Right renal cortex interstitium (tissue), 3 donors: ENCODE measurements at places on chromosomes 13 and 19.

DNA sequence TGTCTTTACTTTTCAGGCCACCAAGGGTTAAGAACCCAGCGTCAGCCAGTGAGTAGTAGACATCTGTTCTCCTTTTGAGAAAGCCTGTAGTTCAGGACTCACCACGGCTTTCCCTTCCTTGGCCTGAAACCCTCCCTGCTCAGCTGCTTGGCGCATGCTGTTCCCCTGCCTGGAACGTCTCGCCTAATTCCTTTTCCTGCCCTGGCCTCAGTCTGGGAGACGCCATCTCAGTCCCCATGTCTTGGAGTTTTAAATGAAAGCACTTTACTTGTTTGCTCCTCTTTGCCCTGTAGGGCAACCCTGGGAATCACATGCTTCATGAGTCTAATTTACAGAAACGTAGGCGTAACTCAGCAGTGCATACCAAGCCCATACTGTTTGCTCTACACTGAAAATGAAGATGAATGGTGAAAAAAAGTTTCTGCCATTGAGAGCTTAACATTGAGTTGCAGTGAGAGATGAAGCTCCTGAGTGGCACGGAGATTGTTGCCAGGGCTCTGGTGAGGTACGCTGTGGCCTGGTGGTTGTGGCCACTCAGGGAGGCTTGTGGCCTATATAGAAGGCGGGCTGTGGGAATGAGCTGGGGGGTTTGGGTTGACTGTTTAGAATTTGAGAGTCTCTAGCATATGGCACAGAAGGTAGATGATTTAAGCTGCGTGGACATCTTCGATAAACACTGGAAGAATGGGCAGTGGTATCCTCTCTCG lies 52.8 kb downstream of the GATAD2A start:
- DNase-seq = no peak

DNA sequence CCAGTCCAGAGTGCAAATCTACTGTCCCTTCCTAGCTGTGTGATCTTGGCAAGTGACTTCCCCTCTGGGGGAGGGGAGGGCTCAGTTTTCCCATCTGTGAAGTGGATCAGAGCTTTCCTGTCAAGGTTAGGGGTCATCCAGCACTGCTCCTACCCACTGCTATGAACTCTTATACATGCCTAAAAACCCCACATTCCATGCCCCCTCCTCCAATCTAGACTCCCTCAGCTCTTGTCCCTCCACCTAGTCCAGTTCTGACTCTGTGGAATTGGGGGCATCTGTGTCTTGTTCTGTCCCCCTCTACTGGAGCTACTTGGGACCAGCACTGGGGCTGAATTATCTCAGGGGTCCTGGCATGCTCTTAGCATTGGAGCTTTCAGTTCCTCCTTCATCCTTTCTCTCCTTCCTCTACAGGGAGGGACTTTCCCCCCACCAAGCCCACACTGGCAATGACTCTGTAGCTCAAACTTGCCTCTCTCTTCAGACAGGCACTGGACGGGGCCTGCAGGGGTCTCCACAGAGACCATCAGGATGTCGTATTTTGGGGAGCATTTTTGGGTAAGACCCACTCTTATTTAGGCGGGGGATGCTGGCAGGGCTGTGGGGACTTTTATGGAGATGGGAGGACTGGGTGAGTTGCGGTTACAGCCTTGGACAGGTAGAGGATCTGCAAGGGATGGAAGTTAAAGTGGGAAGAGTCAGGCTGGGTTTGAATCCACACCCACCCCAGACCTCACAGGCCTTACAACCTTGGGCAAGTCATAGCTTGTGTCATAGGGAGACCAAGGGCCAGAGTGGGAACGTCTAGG lies 3.6 kb downstream of the FCHO1 start:
- no peak for DNase-seq

DNA sequence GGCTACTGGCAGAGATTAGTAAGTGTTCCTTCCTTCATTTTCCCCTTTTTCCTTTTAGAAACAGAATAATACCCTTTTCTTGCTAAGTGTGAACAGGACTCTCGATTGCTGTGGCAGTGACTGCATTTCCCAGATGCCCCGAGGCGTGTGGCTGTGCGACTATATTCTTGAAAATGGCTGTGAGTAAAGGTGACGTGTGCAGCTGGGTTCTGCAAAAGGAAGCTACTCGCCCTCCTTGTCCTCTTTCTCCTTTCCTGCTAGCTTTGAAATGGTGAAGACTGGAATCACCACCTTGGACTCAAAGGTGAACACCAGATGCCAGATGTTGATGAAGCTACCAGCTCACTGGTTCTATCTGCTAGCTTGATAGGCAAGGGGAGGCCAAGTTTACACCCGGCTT lies 121.4 kb downstream of the MIPEP start:
- no peak for DNase-seq

DNA sequence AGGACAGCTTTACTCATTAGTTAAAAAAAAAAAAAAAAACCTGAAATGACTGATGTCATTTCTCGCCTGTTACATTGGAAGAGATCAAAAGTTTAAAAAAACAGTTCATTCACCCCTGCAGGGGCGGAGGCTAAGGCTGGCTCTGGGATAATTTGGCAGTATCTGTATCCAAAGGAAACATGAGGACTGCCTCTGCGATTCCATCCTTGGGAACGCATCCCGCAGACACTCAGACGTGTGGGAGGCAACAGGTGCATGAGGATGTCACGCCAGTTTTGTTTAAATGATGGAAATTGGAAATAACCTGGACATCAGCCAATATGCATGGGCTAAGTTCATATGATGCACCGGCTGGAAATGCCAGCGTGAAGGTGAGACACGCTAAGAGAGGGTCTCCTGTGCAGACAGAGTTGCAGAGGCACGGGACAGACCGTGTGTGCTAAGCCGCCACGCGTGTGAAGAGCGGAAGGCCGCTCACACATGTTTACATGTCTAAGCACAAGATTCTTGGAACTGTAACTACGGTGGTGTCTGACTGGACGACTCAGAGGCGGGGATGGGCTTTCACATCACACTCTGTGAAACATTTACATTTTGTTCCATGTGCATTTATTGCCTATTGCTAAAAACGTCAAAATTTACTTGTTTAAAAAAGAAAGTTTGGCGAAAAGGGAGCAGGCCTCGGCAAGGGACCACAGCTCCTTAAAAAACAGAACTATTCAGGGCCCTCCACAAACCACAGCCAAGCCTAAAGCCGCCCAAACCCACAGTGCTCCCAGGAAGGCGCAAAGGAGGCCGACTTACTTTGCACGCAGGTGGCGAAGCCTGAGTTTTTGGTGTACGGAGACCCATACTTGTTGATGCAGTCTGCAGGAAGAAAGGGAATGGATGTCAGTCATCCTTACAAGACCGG lies 17.9 kb downstream of the GAS6 start:
- no peak for DNase-seq

GRCh38 chr19:38717051-38717450 lies 27.2 kb downstream of the CAPN12 start:
- DNase-seq = no peak

DNA sequence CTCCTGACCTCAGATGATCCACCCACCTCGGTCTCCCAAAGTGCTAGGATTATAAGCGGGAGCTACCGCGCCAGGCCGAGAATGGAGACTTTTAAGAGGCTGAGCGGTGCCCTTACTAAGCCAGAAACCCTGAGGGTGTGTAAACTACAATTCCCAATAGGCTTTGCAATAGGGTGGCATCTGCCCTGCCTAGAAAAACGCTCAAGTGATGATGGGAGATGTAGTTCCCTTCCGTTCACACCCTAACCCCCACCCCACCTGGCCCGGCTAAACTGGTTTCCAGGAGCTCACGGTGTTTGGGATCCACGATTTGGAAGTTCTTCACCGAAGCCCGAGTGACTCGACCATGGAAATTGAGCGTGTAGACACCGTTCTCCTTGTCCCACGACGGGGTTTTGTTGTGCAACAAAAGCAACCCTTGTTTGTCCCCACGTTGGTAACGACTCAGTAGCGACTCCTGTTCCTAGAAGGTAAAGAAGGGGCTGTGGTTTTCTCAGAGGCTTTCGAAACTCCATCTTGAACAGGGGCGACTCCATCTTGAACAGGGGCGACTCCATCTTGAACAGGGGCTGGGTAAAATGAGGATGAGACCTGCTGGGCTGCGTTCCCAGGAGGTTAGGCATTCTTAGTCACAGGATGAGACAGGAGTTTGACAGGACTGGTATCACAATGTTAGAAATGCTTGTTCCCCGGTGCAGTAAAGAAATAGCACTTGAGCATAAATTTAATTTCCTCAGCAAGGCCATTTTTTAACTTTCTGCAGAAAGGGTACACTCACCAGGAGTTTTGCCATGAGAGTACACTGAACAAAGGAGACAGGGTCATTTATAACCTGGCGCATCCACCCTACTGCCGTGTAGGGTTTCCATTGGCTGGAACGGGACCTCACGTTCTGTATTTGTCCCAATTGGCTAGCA lies 9.8 kb downstream of the PPP1R15A start:
- no peak for DNase-seq

DNA sequence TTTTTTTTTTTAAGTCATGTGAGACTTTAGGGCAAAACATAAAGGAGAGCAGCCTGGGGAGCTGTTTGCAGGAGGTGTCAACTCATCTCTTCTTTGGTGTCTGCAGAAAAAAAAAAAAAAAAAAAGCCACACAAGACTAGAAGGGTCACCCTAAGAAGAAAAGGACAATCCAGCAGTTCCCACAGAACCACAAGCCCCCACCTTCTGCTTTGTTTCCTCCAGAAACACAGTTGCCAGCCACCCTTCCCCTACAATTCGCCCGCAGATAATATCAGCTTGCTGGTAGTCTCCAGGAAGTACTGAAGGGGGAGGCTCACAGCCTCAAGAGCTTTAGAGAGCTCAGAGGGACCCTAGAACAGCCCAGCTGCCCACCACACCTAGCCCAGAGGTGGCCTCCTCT lies 22.3 kb upstream of the ZBTB7A start:
- DNase-seq = no peak

DNA sequence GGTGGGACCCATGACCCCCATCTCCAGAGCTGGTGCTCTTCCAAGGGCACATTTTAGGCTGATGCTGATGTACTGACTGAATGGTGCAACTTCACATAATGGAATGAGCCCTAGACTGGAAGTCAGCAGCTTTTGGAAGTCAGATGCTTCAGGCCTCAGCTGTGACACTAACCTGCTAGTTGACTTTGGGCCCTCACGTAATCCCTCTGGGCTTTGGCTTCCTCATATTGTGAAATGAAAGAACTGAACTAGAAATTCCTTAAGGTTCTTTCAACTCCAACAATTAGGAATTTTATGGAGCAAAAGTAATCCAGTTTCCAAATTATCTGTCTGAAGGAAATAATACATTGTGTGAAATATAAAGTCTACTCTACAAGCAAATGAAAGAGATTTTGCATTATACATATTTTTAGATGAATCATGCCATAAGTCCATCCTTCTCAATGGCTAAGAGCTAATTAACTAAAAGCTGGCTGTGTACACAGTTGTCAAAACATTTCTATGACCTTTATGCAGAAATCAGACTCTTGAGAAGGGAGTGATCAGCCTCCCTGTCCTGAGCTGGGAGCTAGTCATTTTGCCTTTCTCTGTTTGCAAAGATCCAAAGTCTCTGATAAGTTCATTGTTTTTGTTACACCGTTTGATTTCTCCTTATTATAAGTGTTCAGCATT lies 204.2 kb downstream of the DCLK1 start:
- DNase-seq = no peak

- DNase-seq = no peak
These were observed 100.1 kb downstream of the DGKH start for GRCh38 chr13:42148538-42148937.

GRCh38 chr13:102089177-102089576 lies 312.7 kb downstream of the FGF14 start:
- DNase-seq = no peak

DNA sequence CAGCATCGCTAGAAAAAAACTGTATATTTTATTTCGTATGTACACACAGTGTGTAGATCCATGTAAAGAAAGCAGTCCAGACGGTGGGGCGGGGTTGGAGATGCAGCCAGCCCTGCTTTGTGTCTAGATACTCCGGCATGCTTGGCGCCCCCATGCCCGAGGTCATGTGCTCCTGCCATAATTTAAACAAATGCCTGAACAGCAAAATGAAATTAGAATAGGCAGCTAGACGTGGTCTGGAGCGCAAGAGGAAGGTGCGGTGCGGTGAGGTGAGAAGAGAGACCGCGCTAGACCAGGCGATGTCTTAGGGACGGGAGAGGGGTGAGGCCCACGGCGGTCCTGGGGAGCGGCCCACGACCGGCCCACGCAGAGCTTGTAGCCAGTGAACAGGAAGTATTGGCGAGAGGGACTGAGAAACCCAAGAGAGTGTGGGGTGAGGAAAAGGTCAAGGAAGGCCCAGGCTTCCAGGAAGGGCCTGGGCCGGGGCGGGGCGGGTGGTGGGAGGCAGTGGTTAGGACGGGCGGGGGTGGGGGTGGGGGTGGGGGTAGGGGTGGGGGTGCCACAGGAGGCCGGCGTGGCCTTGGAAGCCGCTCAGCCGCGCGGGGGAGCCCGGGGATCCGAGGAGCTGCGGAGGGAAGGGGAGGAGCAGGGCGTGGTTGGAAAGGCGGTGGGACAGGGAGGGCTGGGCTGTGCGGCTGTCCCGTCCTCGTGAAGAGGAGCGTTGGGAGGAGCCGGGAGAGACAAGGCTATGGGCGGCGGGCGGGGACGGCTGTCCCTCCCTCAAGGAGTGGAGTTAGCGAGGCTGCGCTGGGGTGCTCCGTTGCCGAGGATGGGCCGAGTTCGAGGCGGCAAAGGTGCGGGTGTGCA lies 254.7 kb upstream of the SGCG start:
- DNase-seq = no peak

GRCh38 chr19:50725218-50725910 lies 2.2 kb downstream of the CLEC11A start:
- no peak for DNase-seq

- no peak for DNase-seq
These were observed 5.0 kb downstream of the RNF113B start for GRCh38 chr13:98171900-98172589.

DNA sequence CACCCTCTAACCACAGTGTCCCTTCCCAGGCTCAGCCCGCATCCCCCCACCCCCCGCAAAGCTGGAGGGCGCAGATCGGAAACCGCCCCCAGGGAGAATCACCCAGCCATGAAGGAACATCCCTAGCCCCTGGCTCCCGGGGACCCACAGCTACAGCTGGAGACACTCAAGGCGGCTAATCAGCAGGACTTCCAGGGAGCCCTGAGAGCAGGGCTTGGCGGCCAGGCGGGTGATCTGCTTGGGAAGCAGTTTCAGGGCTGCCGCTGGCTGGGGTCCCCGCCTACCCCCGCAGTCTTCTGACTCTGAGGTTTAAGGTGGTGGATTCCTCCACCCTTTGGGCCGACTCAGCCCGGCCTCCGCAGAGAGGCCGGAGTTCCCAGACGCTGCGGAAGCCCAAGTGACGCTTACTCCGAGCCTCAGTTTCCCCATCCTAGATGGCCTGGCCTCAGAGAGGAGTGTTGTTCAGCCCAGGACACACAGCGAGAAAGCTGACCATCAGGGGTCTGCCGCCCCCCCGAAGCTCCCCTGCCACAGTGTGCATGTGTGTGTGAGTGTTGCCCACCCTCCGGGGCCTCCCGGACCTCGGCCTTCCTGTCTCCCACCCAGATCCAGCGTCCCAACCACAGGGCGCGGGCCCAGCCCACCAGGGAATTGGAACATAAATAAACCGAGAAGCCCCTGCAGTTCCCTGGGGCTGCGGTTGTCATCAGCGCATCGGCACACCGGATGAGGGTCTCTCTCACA lies 9.8 kb downstream of the FUT6 start:
- no peak for DNase-seq

- no peak for DNase-seq
These were observed 4.3 kb upstream of the NR1H2 start for GRCh38 chr19:50371914-50372475.

- no peak for DNase-seq
These were observed 6.3 kb upstream of the JUNB start for GRCh38 chr19:12784871-12785430.
